Activated CD8-positive, alpha-beta memory T cell treated with anti-CD3 and anti-CD28 coated beads for 4 hours (primary cell): ENCODE measurements at places on chromosomes 1 and 21.

DNA sequence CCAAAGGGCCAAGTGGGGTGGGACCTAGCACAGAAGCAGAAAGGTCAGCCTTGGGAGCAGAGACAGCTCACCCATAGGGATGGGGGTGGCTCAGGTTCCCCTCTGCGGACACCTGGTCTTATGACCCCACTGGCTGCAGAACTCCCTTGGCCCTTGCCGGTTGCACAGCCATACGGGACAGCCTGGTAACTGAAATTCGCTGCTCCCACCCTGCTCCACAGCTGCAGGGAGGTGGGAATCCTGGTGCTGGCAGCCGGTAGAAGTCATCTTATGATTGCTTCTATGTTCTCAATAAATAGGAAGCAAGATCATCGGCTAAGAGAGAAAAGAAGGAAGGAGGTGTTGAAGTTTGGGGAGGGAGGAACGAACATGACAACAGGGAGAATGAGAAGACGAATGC is 64.1 kb downstream of the HLCS start:
- DNase-seq = no peak

GRCh38 chr1:227459977-227460376 is 103.4 kb upstream of the ZNF678 start:
- DNase-seq = no peak

- no peak for DNase-seq
These were observed 24.5 kb upstream of the RGS1 start for GRCh38 chr1:192550922-192551534.

- DNase-seq = no peak
These were observed 289.4 kb upstream of the ADGRL4 start for GRCh38 chr1:79295967-79296366.

DNA sequence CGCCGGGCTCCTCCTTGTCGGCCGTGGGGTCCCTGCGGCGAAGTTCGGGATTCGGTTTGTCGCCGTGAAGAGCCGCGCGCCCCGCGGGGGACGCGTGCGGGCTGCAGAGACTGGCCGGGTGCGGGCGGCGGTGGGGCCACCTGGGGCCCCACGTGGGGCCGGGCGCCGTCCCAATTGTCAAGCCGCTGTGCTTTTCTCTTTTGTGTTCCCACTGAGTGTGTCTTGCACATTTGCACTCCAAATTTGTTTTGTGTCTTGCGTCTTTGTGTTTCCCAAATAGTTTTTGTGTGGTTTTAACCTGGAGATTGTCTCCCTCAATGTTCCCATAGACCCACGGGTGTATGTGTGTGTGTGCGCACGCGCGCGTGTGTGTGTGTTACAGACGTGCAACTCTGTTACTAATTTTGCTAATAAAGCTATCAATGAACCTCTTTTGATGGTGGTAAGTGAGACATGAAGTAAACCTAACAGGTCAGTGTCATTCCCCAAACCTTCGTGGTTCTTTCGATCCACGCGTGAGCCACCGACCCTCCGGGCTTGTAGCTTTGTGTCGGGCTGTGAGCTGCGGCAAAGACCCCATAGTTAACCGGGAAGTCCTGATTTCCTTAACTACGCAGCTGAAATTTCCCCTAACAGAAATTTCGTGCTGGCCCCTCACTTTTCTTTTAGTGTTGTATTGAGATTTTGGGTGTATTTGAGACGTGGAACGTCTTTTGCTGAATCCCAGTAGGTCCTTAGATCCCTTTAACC is 708 bp downstream of the PRDM2 start:
- no peak for DNase-seq

DNA sequence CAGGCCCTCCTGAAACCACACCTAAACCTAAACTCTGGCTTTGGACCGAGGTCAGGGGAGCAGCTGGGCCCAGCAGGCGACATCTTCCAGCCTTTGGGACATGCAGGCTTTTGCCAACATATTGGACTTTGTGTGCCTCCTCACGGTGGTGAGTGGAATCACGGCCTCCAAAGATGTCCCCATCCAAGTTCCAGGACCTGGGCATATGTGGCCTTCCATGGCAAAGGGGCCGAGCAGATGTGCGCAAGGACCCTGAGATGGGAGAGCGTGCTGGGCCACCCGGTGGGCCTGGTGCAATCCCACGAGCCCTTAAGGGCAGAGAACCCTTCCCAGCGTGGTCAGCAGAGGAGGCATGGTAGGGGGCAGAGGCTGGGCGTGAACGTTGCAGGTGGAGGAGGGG is 160.8 kb upstream of the C1orf174 start:
- no peak for DNase-seq

GRCh38 chr21:17794518-17795145 is 24.5 kb downstream of the C21orf91 start:
- DNase-seq = no peak

GRCh38 chr1:70990469-70991253 is 57.0 kb downstream of the PTGER3 start:
- DNase-seq = no peak

DNA sequence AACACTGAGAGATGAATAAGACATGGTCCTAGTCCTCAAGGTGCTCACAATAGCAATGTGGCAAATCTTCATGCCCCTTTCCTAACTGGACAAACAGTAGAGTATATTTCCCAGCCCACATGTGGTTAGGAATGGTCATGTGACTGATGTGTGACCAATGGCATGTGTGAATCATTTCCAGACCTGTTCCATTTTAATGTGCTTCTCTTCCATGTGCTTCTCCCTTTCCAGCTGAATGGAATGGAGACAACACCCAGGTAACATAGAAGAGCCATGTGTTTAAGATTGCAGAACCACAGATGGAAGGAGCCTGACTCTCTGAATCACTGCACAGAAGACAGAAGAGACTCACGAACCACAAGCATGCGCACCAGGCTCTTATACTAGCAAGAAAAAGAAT is 409.9 kb upstream of the NFIA start:
- no peak for DNase-seq
